ENCODE measurements at places on chromosomes 4 and X. TPM values are rescaled to one million over a fixed set of nuclear protein-coding genes. Genes with fewer than 3 reads are reported as not detected.

DNA sequence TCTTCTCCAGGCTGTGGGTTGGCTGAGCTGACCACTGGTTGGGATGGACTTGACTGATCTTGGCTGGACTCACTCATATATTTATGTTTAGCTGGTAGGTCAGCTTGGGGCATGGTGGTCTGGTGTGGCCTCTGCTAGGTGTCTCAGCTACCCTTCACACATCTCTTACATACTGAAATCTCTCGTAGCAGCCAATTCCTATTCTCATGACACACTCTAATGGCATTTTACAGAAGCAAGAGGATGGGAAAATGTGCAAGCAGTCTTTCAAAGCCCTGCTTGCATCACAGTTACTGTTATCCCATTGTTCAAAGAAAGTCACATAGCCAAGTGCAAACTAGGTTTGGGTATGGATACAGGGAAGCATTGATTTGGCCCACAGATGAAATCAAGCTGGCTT lies 55.5 kb upstream of the PCDH18 start:
- H3K27me3 ChIP-seq = no peaks in the 10 kb centered on the region
- DNase-seq = no peak
- no peak overlapping the region for H3K4me3 ChIP-seq

EVC gene
- 23.2 TPM for total RNA-seq

SLC25A6 gene
- 350 TPM for total RNA-seq

MAP3K15 gene
- total RNA-seq = 0.34 TPM
